ENCODE measurements at places on chromosomes 6 and 20.

- no peak for DNase-seq
Observed at GRCh38 chr20:61975407-61976129, 90.1 kb downstream of the TAF4 start.

DNA sequence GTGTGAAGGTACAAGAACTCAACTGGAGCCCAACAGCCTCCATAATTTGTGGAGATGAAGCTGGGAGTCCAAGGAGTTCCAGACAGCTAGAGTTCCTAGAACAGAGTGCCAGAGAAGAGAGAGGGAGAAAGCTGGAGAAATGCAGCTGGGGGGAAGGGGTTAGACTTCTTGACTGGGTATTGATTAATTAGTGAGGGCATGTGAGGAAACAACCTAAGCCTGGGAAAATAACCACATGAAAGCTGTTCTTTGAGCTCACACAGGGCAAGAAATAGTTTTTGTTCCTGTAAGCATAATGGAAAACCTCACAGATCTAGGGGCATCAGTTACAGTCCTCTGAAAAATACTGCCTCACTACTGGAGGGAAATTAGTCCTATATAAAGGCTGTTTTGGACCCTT lies 230.5 kb upstream of the FKBP1C start:
- DNase-seq, result no peak

DNA sequence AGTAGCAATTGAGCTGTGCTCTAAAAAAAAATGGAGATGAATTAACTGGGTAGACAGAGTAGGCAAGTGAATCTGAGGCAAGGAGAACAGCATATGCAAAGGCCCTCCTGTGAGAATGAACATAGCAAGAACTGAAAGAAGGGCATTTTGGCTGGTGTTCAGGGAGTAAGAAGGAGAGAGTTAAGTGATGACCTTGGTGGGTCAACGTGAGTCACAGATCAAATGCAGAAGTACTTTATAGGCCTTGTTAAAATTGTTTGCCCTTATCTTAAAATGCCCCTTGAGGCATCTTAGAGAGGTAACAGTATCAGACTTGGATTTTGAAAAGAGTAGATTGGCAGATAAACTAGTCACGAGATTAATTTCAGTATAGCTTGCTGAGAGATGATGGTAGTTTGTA lies 24.5 kb downstream of the NDUFAF5 start:
- no peak for DNase-seq

- DNase-seq, result no peak
Observed at GRCh38 chr6:106046116-106046853, 39.9 kb upstream of the PRDM1 start.

DNA sequence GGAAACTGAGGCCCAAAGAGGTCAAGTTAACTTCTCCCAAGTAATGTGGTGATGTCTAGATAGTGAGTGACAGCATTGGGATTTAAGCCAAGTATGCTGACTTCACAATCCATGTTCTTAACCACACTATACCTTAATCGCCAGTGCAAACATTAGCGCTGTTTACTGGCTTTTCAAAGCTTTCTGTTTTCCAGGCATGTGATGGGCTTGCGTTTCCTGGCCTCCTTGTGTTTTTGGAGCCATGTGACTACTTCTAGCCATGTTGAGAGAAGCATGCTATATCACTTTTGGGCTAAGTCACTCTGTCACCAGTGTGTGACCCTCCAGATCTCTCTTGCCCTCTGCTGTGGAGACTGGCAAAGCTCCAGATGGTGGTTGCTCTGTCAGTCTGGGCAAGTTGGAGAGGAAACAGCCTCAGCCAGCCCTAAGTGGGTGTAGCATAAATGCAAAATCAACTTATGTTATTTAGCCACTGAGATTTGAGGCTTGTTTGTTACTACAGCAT lies 76.9 kb downstream of the ANKRD6 start:
- DNase-seq, result no peak

GRCh38 chr6:133526436-133526835 lies 285.3 kb downstream of the EYA4 start:
- no peak for DNase-seq

GRCh38 chr6:12422848-12423247 lies 132.7 kb downstream of the EDN1 start:
- no peak for DNase-seq

- DNase-seq, result no peak
Observed at GRCh38 chr20:13340088-13340487, 119.0 kb downstream of the ISM1 start.

- no peak for DNase-seq
Observed at GRCh38 chr6:47187893-47188587, 121.7 kb downstream of the TNFRSF21 start.

GRCh38 chr6:95681736-95682135 lies 104.4 kb downstream of the MANEA start:
- DNase-seq, result no peak

DNA sequence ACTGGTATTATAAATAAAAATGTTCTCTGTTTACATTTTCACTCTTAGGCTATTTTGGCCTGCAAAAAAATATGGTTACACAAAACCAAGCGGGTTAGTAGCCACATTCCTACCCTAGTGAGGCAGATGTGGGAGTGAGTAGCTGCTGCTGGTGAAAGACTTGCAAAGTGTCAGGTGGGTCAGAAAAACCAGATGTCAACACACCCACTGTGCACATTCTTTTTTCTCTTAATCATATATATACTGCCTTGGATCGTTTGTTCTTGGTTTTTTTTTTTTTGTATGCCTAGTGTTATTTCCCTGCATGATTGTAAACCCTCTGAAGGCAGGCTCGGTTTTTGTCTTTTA lies 68.0 kb upstream of the TFB1M start:
- no peak for DNase-seq

GRCh38 chr6:35449287-35449881 lies 2.8 kb upstream of the FANCE start:
- DNase-seq, result peak; percentile 31

GRCh38 chr6:88734544-88734943 lies 228.9 kb downstream of the RNGTT start:
- no peak for DNase-seq

GRCh38 chr6:54058236-54058635 lies 53.0 kb upstream of the MLIP start:
- no peak for DNase-seq

DNA sequence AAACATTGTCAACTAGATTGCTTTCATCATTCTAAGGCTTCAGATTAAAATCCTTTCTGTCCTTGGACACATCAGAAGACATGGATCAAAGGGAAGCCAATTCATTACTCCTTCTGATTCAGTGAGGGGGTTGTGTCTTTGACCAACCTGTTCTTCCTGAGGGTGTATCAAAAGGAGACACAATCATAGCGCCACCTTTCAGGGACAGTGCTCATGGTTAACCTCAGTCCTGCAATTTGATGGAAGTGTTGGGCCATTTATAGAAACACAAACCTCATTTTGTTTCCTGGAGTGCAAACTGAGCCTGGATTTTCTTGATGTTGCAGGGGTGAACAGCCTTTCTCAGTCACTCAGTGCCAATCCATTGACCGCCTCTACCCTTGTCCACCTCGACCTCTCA lies 163.9 kb upstream of the SCGN start:
- no peak for DNase-seq

DNA sequence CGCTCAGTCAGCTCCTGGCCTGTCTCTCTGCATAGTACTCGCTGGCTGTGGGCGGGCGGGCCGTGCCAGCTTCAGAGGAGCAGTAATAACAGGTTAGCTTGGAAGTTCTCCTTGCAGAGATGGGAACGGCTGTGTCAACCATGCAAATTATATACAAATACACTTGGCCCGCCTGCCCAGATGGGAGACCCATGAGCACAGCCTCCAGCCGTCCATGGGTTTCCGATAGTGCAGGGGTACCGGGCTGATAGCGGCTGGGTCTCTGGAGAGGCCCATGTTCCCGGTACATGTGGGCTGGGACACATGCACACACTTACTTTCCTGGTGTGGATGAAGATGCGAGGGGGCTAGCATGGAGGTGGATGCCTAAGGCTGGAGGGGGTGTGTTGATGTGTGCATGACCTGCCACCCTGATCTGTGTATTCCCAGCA lies 12.8 kb upstream of the ZNF831 start:
- no peak for DNase-seq

DNA sequence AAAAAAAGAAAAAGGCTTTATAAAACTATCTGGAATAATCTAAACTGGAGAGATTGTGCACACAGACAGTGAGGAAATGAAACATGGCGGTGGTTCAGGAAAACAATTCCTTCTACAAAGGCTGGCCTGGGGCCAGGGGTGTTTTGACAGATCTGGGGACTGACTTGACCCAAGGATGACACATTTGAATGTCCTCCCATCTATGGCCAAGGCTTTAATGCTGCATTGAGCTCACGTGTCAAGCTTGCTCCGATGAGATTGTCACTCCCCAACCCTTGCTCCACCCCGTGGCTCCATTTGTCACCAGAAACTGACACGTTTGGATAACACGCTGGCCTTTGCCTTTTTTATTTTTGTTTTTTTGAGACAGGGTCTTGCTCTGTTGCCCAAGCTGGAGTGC lies 156.1 kb downstream of the ZFP64 start:
- DNase-seq, result no peak

DNA sequence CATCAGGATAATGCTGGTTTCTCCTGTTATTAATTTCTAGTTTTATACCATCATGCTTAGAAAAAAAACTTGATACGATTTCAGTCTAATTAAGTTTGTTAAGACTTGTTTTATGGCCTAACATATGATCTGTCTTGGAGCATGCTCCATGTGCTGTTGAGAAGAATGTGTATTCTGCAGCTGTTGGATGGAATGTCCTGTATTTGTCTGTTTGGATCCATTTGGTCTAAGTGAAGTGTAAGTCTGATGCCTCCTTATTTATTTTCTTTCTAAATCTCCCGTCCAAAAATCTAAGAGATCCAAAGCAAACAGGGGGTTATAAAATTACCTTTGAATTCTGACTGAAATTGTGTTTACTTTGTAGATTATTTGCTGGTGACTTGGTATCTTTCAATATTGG lies 30.0 kb upstream of the PRND start:
- no peak for DNase-seq

- DNase-seq, result no peak
Observed at GRCh38 chr6:170134471-170135440, 156.1 kb downstream of the DLL1 start.

DNA sequence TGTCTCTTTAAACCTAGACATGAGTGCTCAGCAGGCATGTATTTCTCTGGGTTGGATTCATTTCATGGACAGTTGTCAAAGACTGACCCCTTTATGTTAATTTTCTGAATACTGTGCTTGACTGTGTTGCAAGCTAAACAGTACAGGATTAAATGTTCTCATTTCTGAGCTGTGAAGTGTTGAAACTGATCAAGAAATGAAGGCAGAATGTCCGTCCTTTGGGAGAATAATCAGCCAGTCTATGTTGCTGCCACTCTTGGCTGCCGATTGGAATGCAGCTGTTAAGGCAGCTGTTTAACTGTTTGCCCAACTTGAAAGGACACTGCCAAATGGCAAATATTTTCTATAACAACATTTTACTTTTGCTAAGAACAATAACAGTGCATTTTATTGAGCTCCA lies 87.3 kb downstream of the CEP57L1 start:
- DNase-seq, result no peak
